ENCODE measurements at places on chromosomes 2 and 18.

DNA sequence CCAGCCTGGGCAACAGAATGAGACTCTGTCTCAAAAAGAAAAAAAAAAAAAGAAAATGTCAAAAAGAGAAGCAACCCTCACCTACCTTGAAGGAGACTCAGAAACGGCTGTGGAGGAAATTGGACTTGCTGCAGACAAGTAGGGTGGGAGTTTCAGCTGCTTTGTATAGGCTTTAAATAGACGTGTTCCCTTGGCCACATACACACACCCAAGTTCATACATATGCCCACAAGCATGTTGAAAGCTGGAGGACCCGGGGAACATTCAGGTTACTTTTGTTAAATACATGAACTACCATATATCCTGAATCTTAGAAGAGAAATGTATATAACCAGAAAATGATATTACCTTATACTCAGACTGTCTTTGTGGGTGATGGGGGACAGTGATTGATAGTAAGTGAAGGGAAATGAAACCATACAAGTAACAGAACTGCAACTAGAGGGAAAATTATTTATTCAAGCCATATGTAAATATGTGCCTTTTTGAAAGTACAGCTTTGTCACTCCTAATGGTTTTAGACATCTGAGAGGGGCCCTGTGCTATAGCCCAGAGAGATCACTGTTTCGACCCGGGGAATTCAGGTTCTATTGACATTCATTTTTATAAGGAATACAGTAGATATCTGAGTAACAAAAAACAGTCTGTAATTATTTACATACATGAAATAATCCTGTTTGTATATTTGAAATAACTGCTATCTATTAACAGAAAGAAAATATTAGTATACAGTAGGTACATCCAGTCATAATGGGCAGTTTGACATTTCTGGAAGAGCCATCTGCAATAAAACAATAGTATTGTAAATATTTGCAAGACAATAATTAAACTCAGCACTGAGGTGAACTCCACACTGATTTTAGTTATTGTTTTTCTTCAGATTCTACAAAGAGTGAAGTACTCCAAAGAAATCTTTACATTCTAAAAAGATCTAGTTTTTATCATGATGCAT lies 48.0 kb upstream of the TGIF1 start:
- no peak for DNase-seq

- DNase-seq, result no peak
These were observed 995.6 kb upstream of the SLC39A10 start for GRCh38 chr2:194661431-194661830.

GRCh38 chr2:190062053-190062452 lies 476 bp downstream of the MSTN start:
- DNase-seq, result no peak

- no peak for DNase-seq
These were observed 324.4 kb downstream of the ALK start for GRCh38 chr2:29597035-29597434.

DNA sequence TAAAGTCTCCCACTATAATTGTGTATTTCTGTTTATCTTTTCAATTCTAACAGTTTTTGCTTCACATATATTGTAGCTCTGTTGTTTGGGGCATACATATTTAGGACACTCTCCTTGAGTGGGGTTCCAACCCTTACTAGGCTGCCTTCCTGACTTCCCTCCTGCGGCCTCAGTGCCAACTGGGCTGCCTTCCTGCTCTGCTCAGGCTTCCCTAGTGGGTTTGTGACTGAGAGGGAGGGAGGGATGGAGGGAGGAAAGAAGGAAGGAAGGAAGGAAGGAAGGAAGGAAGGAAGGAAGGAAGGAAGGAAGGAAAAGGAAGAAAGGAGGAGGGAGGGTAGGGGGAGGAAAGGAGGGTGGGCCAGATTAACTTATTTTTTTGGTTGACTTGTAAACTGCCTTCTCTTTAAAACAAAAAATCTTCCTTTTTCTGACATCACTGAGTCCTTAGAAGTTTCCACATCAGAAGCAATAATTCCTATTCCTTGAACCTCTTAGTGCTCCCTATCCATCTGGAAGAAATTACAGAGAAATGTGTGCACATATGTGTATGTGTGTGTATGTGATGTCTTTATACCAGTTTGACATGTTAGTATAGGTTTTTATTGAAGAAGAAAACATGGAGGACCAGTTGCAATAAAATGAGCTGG lies 145.4 kb upstream of the PGAP1 start:
- no peak for DNase-seq

DNA sequence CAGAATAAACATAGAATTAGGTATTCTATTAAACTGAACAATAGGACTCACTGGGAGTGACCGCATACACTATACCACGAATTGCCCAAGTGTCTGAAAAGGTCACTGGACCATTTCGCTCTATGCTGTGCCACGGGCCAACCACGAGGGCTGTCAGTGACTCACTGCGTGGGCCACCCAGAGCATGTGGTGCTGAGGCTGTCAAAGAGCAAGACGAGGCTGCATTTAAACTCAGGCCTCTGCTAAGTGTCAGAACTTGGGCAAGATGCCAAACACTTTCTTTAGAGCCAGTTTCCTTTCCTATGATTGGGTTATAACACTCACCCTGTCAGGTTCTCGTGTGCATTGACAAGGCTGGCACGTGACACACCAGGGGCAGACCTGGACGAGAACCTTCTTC lies 97.5 kb downstream of the SH3YL1 start:
- no peak for DNase-seq

- no peak for DNase-seq
These were observed 753 bp upstream of the HOXD3 start for GRCh38 chr2:176156301-176156806.

DNA sequence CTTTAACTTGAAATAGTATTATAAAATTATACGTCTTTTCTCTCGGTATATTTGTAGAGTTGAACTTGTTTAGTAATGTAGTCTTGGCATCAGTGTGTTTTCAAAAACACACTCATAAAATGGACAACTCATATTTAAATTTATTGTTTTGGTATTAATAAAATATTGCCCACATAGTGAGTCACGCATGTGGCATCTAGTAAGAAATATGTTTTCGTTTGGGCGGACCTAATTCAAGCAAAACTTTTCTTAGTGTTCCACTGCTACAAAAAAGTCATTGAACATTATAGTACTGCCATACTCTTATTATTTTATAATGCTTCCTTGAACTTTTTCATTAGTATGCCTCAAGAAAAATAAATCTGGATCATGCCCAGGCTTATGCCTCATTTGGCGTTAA lies 31.1 kb upstream of the FAM237A start:
- DNase-seq, result no peak

DNA sequence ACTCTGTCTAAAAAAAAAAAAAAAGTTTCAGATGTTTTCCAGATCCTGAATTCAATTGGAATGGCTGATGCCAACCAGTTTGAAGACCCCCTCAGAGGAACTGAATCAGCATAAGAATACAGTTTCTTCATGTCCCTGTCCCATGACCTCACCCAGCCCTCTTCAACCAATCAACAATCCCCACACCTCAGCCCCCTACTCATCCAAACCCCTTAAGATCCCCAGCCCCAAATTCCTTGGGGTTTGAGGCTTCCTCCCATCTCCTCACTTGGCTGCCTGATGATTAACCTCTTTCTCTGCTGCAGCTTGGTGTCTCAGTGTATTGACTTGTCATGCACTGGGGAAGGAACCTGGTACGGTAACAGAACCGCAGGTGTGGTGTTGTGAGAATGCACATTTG lies 97.6 kb upstream of the CABLES1 start:
- no peak for DNase-seq

DNA sequence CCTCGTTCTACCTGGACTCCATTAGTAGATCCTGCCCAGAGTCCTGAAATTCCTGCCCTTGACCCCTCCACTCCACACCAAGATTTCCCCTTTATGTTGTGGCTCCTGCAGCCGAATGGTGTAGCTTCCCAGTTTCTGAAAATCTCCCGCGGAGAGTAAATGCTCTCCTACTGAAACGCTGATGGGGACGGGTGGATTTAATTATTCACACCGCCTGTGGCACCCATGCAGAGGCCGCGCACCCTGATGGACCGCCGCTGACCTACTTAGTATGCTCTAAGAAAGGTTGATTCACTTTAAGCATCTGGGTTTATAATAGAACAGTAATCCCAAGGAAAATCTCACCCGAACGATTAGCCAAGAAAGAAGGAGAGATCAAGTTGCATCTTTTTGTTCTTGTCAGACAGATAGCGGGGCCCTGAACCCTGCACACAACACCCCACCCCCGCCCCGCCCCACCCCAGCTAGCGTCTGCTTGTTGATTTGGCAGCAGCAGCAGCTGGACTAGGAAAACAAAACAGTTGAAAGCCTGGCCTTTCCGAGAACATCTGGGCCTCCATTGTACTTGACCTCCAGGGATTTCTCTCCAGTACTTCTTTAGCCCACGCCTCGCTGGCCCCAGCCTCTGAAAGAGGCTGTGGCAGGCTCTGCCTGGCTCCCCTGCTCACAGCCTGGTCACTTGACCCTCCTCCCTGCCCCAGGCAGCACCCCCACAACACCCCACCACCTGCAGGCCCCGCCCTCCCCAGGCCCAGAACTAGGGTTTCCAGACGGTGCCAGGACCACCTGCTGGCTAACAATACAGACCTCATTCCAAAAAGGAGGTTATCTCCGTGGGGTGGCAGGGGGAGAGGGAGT lies 53.6 kb downstream of the DPYSL5 start:
- DNase-seq, result no peak

- DNase-seq, result no peak
These were observed 31.8 kb downstream of the AFF3 start for GRCh38 chr2:100110614-100111000.

DNA sequence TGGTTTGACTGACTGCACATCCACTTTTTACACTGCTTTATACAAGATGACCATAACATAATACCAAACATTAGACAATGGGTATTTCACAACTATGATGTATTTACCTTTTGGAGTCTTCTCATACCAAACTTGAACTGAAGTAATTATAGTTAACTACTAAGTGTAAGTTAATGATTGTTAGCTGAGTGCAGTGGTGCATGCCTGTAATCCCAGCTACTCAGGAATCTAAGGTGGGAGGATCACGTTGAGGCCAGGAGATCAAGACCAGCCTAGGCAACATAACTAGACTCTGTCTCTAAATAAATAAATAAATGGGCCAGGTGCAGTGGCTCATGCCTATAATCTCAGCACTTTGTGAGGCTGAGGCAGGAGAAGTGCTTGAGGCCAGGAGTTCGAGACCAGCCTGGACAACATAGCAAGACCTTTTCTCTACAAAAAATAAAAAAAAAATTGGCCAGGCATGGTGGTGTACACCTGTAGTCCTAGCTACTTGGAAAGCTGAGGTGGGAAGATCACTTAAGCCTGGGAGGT lies 44.9 kb upstream of the ORC2 start:
- no peak for DNase-seq

DNA sequence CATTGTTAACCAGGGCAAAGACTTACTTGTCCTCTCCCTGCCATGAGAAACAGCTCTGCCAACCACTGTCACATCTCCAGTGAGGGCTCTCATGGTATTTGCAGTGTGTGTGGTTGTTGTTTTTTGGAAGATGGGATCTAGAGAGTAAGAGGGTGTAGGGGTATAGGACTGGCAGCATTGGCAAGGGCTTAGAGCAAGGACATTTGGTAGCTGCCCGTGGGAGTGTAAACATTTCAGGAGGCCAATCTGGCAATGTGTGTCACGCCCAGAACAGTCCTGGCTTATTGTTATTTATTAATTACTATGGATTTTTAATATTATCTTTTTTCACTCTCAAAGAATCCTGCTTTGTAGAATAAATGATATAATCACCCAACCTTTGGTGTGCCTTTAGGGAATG lies 90.5 kb downstream of the TMEM17 start:
- DNase-seq, result no peak

DNA sequence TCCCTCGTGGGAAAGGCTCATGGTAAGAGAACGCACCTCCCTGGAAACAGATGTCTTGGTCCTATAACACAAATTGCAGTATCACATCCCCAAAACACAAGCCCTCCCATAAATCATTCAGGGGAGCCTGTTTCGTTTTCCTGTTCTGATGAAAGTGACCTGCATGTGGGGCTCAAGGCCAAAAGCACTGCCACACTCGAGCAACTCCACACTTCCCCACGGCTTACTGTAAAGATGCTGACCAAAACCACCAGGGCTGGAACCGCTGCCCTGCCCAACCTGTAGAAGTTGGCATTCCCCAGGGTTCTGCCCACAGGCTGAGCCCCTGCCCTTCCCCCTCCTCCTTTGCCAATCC lies 139.7 kb downstream of the BCL11A start:
- DNase-seq, result no peak

- no peak for DNase-seq
These were observed 15.9 kb downstream of the FAM168B start for GRCh38 chr2:131077182-131077846.

DNA sequence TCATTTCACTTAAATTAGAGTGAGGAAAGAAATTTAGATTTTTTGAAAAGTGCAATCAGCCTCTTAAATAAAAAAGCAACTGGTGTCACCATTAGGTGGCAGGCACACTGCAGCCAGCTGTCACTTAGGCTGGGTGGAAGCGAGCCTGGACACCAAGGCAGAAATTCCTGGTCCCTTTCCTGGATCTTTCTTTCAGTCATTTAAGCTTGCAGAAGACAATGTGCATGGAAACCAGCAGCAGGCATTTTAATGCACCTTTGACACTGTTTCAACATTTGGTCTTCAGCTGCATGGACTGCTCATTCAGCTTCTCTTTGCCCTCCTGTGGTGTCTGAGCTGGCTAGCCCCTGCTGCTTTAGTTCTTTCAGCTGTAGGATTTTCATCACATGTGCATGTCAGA lies 61.0 kb downstream of the AQP4 start:
- DNase-seq, result no peak

DNA sequence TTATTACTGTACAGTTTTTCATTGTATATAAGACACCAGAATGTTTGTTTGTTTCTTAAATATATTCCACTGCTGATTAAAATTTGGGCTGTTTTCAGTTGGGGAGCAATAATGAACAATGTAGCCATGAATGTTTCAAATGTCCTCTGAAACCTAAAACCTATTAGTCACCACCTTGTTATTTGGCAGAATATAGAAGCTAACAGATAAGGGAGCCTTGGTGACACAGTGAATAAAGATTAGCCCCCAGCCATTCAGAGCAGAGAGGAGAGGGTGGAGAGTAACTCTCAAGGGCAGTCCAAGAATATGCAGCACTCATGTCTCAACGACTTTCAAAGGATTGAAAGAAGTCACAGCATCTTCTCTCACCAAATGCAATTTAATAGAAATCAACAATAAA lies 43.1 kb upstream of the ATP8B1 start:
- no peak for DNase-seq

- DNase-seq, result no peak
These were observed 50.6 kb downstream of the THNSL2 start for GRCh38 chr2:88220718-88221117.

- no peak for DNase-seq
These were observed 10.0 kb downstream of the CAPN10 start for GRCh38 chr2:240596491-240596931.

DNA sequence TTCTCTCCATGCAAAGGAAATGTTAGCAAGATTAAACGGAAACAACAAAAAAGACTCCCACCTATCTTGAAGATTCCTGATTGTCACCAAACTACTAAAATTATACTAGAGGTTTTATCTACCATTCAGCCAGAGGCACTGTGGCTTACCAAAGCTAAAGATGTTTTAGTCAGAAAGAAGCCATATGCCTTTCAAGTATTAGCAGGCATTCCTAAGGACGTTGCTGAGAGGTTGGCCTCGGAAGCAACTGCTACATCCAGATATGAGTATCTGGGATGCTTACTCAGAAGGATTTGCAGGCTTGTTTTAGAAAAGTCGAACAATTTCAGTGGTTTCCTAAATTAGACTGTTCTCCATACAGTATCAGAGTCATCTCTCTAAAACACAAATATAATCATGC lies 88.3 kb upstream of the UBE2E3 start:
- no peak for DNase-seq

GRCh38 chr2:65666156-65666725 lies 233.8 kb upstream of the SPRED2 start:
- no peak for DNase-seq

- DNase-seq, result no peak
These were observed 66.8 kb downstream of the UXS1 start for GRCh38 chr2:106127282-106127771.
